ENCODE measurements at places on chromosomes 5 and 9.

- DNase-seq: no peak
Measured at GRCh38 chr9:120854596-120855327, 12.0 kb upstream of the PSMD5 start.

DNA sequence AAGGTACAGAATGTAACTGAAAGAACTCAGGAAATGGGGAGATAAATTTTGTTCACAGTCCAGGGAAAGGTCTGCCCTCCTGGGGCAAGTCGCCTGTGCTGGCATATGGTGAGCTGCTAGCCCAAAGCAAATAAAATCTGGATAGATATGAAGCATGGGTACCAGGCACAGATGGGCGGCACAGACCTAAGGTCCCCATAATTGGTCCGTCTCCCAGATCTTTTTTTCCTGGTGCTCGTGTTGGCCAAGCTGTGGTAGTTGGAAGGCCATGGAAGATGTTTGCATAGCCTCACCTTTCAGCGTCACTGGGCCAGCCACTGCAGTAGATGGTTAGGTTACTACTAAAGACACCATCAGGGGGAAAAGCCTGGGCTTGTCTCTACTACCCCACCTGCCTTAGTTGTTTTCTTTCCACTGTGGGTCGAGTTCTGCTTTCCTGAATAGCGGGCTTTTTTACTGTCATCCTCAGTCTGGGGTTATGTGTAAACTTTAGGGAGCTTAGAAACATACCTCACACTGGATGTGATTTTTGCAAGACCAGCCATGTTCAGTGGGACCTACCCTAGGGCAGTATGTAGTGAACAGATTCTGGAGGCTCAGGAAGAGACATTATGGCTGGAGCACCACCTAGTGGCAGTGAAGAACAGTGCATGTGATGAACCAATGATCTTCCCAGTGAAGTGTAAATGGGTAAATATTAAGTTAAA, 24.2 kb upstream of the GLRX start:
- peak; percentile 72 for DNase-seq

GRCh38 chr5:151469386-151469785, 22.0 kb downstream of the SLC36A1 start:
- DNase-seq: no peak

GRCh38 chr9:76600007-76600615, 141.1 kb downstream of the GCNT1 start:
- peak; percentile 44 for DNase-seq

- DNase-seq: no peak
Measured at GRCh38 chr9:87503927-87504326, 6.3 kb downstream of the DAPK1 start.

- no peak for DNase-seq
Measured at GRCh38 chr5:7869474-7870136, 657 bp downstream of the MTRR start.

GRCh38 chr5:94415798-94416197, 202.6 kb downstream of the KIAA0825 start:
- no peak for DNase-seq

GRCh38 chr9:87569008-87569509, 71.4 kb downstream of the DAPK1 start:
- DNase-seq: no peak

GRCh38 chr5:123808461-123809380, 296.7 kb downstream of the CSNK1G3 start:
- no peak for DNase-seq

Data from NCI-H510A treated with DMSO at 0.1 percent for 48 hours (cell line).